Dermis blood vessel endothelial cell (primary cell): ENCODE measurements at places on chromosomes 7 and 10. TPM values are rescaled to one million over a fixed set of nuclear protein-coding genes. Genes with fewer than 3 reads are reported as not detected.

DNA sequence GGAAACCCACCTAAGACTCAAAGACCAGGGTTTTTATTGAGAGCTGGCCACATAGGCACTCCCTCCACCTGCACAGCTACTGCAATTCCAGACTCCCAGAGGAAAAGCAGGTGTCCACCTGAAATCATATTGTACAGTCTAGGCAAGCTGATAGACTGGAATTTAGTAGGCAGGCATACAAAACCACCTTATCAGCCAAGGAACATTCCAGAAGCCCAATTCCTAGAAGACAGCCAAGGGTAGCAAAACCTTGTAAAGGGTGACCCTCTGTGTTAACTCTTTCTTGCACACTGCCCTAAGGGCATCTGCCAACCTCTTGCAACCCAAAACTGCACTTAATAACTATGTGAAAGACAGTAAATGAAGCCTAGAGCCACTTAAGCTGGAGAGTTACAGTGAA, 5.3 kb downstream of the TMEM176A start:
- no peak for DNase-seq

- peak; percentile 0 for DNase-seq
These were observed 176.0 kb upstream of the MYO3A start for GRCh38 chr10:25758041-25758457.

DNA sequence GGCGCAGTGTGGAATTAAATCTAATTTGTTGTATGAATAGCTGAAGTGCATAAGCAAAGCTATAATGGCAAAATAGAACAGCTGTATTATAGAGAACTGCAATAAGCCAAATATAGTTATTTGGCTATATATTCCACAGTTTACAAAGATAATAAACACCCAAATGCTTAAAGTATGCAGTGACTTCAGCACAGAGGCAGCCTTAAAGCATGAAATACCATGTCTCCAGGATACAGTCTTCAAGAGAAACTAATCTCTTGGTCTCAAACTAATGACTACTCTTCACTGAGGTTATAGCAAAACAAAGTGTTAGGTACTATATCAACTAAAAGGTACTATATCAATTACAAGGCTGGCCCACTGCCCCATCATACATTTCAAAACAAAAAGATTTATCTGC, 48.0 kb downstream of the NT5C2 start:
- DNase-seq = no peak

Gene DMBT1
- total RNA-seq = not detected in 2 replicates

DNA sequence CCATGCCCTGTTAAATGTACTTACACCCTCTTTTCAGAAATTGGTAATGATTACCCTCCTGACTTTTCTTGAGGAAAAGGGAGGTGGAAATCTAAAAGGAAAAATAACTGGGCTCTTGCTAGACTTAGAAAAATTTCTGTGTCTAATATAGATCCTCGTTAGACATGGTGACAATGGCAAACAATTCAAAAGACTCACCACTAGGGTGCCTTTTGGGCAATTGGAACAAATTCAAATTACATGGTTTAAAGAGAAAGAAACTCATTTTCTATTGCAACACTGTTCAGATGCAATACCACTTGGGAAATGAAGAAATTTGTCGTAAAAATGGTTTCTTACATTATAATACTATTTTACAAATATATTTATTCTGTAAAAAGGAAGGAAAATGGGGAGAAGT, 950.1 kb downstream of the GRM8 start:
- DNase-seq = no peak

DNA sequence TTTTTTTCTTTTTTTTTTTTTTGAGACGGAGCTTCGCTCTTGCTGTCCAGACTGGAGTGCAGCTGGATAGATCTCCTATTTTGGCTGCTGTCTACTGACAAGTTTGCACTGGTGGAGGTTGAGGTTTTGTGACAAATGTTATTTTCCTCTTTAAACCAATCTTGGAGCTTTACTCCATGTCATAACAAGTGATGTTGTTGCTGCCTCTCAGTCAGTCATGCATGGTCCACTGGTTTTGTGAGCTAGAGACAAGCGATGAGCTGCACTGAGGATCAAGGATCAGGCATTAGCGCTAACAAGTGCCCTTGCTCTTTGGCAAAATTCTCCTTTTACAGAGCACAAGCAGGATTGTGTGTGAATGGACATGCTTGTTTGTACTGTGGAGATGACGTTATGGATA, 805 bp upstream of the WDFY4 start:
- no peak for DNase-seq

DNA sequence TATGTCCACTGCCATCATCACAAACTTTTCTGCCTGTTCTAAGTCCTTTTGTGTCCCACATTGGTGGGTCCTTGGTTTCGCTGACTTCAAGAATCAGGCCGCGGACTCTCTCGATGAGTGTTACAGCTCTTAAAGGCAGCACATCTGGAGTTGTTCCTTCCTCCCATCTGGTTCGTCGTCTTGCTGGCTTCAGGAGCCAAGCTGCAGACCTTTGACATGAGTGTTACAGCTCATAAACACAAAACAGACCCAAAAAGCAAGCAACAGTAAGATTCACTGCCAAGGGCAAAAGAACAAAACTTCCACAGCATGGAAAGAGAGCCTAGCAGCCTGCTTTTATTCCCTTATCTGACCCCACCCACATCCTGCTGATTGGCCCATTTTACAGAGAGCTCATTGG, 30.2 kb downstream of the ASNS start:
- DNase-seq = no peak

Gene KCP
- total RNA-seq = 0.17 TPM in 1 of 2 replicates, not detected in the other

DNA sequence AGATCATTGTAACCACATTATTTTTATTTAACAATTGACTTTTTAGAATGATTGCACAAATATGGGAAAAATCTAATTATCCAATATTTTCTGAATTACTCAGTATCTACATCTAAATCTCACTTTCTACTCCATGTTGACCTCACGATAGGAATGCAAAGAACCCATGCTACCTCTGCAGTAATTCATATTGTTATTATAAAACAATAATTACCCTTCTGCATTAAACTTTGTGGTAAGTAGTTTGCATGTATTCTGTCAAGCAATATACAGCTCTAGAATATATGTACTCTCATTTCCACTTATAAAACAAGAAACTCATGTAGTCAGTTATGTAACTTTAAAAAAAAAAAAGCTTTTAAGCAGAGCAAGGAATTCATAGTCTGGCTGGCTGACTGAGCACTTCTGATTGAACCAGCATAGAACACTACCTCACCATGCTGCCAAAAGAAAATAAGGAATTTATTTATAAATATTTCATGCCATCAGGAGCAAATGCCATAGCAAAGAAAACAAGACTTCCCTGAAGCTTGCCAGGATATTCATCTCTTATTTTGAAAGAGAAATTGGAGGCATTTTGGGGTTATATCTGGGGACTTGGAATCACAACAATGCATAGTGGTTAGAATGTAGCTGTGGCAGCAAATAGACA, 895.7 kb downstream of the XPNPEP1 start:
- DNase-seq = no peak

Gene ITPRIP
- total RNA-seq = 29.3 and 39.9 TPM in 2 replicates

Gene NPSR1
- not detected in 2 replicates for total RNA-seq

Gene PRXL2A
- 343 and 346 TPM in 2 replicates for total RNA-seq

DNA sequence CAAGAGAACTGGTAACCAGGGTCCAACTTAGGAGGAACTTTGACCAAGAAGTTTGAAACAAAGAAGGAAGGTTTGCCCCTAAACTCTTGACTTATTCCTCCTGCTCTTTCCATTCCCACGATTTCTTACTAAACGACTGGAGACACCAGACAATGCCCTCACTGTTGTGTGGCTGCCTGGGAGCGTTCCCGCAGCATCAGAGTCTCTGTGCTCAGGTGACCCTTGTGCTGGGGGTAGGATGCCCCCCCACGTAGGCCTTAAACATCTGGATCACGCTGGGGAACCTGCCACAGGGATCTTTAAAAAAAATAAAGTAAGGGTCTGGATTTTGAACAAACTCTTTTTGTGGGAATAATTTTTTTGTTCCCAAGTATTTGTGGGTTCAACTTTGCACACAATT, 30.1 kb upstream of the CTBP2 start:
- DNase-seq = no peak

- DNase-seq = peak; percentile 61
These were observed 481.5 kb upstream of the AKR1E2 start for GRCh38 chr10:4344492-4344994.

DNA sequence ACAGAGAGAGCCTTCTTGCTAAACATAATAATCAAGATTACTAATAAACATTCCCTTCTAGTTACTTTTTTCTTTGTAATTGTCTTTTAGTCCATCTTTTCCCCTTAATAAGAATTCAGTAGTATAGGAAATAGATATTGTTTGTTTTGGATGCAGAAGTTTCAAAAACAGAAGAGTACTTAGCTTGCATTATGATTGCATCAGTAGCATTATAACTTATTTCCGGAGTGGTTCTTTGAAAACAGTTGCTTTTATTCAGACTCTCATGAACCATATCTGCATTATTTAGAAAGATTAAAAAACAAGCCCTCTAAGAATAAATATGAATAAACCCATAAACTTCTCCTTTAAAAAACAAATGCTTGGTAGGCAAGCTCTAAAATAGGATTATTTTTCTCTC, 34.0 kb upstream of the DKK1 start:
- peak; percentile 10 for DNase-seq

DNA sequence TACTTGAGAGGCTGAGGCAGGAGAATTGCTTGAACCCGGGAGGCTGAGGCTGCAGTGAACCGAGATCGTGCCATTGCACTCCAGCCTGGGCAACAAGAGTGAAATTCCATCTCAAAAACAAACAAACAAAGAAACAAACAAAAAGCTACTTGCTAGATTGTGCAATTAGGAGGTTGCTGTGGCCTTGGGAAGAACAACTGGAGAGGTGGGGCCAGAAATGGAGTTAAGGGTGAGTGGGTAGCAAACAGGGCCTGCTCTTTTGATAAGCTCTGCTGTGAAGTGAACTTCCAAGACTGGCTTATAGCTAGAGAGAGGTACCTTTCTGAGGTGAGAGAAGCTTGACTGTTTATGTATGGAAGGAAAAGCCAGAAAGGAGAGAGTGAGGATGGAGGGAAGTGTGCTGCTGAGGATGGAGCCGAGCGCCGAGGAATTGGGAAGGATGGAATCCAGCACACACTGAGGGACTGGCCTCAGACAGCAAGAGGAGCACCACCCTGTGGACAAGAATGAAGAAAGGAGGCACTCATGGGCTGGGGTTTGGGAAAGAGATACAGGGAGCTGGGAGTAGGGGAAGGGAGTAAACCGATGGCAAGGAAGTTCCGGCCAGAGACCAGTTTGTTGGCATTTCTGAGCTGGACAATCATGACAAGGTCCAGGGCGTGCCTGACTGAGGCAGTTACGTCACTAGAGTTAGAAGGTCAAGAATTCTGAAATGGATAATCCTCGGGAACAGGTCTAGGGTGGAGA, 7.0 kb upstream of the RPEL1 start:
- DNase-seq = peak; percentile 65

GRCh38 chr7:132779164-132779563, 202.9 kb upstream of the PLXNA4 start:
- no peak for DNase-seq

DNA sequence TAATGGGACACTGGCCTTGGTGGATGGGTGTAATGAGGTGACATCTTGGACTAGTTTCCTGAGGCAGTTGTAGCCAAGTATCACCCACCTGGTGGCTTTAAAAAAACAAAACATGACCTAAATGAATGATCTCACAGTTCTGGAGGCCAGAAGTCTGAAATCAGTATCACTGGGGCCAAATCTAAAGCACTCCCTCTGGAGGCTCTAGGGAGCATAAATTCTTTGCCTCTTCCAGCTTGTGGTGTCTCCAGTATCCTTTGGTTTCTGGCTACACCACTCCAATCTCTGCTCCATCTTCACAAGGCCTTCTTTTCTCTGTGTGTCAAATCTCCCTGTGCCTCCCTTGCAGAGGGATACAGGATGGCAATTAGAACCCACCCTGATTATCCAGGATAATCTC, 342.9 kb downstream of the CALN1 start:
- no peak for DNase-seq

GRCh38 chr10:58237014-58237834, 30.5 kb downstream of the IPMK start:
- DNase-seq = peak; percentile 94

DNA sequence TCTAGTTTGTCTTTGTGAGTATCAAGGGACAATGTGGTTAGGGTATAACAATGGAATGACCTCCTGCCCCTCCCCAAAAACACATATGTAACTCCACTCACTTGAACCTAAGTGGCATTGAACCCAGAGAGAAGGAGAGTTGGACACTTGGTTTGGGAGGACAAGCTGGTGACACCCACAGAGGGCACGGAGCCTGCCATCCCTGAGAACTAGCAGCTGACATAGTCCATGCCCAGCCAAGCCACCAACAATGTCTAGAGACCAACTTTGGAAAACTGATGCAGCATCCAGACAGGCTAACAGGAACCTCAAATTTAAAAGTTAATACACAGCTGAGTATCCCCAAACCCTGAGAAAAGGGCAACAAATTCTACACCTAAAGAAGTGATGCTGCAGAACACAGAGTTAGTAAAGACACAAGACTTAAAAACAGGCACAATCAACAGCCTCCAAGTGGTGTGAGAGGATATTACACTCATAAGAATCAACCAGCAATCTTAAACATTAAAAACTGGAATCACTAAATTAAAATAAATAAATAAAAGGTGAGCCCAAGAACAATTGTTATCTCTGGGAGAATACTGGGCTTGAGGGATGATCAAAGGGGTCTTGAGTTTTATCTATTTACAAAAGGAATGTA, 27.2 kb downstream of the NUDCD3 start:
- peak; percentile 50 for DNase-seq

DNA sequence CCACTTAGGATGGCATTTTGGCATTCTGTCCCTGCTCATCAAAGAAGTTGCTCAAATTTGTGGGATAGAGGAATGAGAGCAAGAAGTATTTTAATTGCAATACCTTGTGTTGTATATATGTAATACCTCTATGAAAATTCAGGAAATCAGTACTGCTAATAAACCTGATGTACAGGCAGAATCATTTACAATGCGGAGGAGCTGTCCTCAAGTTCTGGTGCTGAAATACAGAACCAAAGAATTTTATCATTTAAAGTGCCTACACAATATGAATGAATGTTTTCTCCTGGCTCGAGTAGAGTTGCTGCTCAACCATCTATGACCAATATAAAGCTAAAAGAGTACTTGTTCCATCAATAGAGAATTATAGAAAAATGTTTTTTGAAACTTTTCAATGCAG, 305.8 kb downstream of the PLXNA4 start:
- peak; percentile 54 for DNase-seq
